ENCODE measurements at places on chromosomes 16 and 17.

DNA sequence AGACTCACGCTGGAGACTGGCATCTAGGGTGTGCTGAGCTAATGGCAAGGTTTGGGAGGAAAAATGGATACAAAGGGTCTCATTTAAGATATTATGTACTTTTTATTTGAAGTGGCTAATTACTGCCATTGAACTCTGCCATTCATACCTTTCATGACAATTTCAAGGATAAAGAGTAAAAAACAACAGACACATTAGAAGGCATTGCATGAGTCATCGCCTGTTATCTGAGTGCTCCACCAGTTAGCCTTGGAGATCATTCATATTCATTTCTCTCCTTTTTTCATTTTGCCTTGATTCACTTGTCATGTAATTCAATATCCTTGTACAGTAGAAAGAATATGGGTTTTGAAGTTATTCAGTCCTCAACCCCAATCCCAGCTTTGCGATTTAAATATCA, 109.5 kb downstream of the CDH8 start:
- no peak for DNase-seq

GRCh38 chr16:84131117-84131516, 13.9 kb downstream of the HSDL1 start:
- DNase-seq = no peak

- no peak for DNase-seq
Observed at GRCh38 chr17:32497431-32498205, 10.8 kb downstream of the CDK5R1 start.

GRCh38 chr16:81190667-81191066, 47.8 kb upstream of the BCO1 start:
- DNase-seq = no peak

GRCh38 chr17:9824094-9824493, 1.6 kb upstream of the GLP2R start:
- DNase-seq = no peak

DNA sequence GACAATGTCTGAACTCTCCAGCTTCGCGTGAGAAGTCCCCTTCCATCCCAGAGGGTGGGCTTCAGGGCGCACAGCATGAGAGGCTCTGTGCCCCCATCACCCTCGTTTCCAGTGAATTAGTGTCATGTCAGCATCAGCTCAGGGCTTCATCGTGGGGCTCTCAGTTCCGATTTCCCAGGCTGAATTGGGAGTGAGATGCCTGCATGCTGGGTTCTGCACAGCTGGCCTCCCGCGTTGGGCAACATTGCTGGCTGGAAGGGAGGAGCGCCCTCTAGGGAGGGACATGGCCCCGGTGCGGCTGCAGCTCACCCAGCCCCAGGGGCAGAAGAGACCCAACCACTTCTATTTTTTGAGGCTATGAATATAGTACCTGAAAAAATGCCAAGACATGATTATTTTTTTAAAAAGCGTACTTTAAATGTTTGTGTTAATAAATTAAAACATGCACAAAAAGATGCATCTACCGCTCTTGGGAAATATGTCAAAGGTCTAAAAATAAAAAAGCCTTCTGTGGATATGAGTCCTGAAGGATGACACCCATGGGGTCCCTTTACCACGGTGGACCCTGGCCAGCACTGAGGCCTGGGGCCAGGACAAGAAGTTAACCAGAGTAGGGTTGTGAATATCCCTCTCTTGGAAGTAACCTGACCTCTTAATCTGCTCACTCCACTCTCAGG, 10.5 kb upstream of the ITGAD start:
- peak; percentile 57 for DNase-seq

DNA sequence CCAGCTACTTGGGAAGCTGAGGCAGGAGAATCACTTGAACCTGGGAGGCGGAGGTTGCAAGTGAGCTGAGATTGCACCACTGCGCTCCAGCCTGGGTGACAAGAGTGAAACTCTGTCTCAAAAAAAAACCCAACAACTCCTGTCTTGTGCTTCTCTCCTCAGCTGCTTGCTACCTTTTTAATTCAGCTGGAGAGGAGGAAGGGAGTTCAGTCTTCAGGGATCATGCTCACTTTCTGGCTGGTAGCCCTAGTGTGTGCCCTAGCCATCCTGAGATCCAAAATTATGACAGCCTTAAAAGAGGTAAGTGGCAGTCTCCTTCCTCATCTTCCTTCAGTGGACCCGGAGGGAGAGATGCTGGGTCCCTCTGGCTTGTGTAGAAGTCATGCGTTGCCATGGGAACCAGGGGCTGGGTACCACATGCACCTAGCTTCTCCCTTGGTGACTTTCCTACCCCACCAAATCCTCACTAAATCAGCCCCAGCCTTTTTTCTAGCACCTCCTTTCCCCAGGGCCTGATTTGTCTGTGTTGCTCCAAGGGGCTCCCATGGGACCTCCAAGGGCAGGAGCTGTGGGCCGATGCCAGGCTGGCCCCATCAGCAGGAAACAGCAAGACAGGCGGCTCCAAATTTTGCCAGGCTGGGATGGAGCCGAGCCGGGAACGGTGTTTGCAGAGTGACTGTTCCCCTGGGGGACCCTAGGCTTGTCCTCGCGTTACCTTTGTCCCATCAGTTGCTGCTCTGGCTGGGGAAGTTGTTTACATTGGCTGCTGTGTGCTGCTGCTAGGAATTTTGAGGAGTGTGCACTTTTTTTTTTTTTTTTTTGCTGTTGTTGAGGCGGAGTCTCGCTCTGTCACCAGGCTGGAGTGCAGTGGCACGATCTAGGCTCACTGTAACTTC, 65.2 kb downstream of the ABCC1 start:
- DNase-seq = no peak

DNA sequence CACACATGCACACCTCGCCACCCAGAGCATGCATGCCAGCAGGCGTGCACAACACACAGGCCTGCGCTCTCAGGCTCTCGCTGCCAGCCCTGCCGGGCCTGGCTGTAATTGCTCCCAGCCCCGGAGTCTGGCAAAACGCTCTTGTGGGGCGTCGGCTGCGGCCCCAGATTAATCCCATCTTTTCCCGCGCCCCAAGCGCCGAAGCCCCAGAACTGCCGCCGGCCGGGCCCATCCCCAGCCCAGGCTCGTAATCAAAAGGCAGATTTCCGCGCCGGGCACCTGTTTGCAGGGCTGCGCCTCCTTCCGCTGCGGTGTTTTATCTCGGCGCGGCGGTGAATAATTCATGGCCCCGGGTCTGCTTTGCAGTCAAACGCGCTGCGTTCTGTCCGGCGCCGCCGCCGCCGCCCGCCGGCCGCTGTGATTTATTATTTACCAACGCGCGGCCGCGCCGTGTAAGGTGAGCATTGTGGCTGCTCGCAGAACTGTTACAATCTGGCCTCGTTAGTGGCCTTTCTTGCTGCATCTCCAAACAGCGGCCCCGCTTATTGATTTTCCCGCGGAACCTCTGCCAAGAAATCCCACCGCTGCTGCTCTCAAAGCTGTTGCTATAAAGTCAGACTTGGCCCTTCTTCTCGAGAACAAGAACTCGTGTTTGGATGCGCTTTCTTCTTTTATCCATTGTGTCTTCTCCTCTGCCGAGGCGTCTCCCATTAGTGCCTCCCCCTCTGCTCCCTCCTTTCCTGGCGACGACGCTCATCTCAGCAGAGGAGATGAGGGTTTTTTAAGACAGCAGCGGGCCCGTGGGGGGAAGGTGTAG, 126.1 kb downstream of the IRX5 start:
- DNase-seq = no peak

DNA sequence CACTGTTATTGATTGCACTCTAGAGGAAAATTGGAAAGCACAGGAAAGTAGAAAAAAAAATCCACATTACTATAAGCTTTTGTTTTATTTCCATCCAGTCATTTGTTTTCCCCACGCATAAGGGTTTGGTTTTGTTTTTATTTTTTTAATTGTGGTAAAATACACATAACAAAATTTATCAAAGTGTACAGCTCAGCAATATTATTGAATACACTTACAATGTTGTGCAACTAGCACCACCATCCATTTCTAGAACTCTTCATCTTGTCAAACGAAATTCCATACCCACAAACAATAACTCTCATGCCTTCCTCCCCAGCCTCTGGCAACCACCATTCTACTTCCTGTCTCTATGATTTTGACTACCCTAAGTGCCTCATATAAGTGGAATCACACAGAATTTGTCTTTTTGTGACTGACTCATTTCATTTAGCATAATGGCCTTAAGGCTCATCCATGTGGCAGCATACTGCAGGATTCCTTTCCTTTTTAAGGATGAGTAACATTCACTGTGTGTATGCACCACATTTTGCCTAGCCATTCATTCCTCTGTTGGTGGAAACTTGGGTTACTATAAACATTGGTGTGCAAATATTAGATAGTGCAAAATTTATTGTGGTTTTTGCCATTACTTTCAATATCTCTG, 11.1 kb downstream of the SPPL2C start:
- no peak for DNase-seq

GRCh38 chr16:35148748-35149147, 1689.3 kb downstream of the TP53TG3F start:
- no peak for DNase-seq

GRCh38 chr17:50517011-50517410, 8.8 kb downstream of the MYCBPAP start:
- no peak for DNase-seq

DNA sequence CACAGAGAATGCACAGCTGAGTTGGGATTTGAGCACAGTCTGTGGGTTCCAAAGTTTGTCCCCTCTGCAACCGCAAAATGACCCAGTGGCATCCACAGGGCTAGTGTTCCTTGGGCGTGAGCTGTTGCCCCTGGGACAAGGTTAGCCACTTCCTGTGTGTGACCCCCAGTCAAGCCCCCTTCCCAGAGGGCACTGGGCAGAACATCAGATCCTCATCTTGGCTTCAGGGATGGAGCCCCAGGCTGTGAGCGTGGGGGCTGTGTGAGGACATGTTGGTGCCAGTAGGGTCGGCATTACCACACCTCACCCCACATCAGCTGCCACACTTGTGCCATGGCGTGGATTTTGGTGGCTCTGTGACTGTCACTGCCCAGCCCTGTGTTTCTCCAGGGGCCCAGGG, 55.3 kb downstream of the USP22 start:
- no peak for DNase-seq

DNA sequence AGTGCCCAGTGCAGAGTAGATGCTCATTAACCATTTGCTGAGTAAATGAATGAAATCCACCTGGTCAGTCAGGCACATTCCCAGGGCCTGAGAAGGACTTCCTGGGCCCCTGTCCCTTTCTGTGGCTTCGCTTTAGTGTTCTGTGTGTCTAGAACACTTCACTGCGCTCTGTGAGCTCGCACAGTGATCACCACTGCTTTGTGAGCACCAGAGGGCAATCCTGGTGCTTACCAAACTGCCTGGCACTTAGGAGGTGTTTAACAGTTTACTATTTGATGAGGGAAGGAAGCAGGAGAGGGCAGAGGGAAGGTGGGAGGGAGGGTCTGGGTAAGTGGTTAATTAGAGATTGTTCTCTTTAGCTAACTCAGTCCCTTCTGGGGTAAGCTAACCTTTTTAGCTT, 26.2 kb downstream of the SALL1 start:
- DNase-seq = no peak

- DNase-seq = no peak
Observed at GRCh38 chr17:48021934-48022333, 15.7 kb downstream of the COPZ2 start.

- no peak for DNase-seq
Observed at GRCh38 chr17:56121191-56122051, 31.9 kb upstream of the ANKFN1 start.

- DNase-seq = no peak
Observed at GRCh38 chr16:9183682-9184353, 92.4 kb downstream of the HAPSTR1 start.

DNA sequence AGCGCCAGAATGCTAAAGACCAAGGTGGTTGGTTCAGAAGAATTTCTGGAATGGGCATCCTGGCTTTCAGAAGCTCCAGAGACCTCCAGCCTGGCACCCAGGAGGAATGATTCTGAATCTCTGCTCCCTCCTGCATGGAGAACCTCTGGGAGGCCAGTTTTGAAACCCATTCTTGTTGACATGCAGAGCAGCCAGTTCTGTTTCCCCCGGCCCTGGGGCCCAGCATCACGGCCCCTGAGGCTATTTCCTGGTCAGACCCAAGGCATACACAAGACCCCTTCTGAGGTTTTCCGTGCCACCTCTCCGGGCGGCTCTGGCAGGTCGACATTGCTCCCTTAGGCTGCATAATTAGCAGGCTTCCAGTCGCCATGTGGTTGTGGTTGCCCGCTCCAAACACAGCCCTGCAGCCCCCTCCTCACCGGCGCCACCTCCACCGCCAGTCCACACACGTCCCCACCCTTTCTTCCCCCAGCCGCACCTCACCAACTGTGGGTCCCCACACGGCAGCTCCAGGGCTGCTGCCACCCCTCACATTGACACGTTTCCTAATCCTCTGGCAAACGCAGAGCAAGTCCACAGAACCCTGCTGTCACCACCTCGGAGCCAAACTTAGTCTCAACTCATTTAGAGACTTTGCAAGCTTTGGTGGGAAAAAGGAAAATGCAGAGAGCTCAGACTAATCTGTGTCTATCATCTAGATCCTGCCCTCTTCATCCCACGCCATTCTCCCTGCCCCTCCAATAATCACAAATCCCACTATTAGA, 367.1 kb downstream of the SOX9 start:
- DNase-seq = no peak

DNA sequence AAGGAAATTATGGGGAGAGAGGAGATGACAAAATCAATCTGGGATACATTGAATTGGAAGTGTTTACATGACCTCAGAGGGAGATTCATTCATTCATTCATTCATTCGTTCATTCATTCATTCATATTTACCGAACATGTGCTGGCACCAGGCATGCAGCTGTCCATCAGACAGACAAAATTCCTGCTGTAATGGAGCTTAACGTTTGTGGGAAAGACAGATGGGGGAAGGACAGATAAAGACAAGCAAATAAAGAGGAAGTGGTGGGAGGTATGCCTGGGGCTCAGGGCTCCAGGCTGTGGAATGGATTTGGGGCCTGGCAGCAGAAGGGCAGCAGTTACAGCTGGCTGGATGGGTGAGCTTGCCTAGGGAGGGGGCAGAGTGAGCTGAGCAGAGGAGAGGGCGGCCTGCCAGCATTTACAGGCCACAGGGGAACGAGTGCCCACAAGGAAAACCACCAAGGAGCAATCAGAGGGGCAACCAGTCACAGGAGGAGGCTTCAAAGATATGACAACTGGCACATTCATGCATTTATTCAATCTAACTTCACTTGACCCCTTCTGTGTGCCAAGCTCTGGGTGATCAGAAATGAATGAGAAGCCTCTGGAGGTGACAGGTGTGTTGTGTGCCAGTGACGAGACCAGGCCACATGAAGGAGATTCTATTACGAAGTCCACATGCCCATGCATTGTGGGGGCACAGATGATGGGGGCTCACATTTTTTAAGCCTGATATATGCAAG, 48.5 kb downstream of the ARHGAP27 start:
- DNase-seq = no peak

- no peak for DNase-seq
Observed at GRCh38 chr16:75271441-75272096, 20.1 kb upstream of the BCAR1 start.
